T-cell (primary cell): ENCODE measurements at places on chromosomes 11 and 22.

DNA sequence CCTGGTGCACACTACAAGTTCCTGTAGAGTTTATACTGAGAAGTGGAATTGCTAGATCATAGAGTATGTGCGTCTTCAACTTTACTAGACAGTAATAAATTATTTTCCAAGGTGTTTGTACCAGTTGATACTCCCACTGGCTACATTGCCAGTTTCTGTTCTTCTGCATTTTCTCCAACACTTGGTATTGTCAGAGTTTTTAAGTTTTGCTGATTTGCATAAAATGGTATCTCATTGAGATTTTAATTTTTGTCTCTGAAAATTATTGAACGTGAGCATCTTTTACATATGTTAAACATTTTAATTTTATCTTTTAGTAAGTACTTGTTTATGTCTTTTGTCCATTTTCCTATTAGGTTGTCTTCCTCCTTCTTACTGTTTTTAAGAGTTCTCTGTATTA is 7.3 kb downstream of the TBCEL start:
- DNase-seq, result no peak

DNA sequence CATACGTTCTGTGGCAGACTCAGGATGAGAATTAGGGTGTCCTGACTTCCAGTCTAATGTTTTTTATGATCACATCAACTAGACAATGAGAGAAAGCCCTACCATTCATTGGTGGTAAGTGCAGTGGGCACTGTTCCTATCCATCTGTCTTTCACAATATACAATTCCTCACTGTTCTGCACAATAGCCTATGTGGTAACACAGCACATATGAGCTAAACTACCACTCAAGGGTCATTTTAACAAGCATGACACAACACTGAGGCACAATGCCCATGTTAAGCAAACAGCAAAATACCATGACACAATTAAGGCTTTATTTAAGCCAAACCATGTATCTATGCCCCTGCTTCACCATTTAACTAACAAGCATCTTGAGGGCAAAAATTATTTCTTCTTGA is 52.3 kb downstream of the SIK3 start:
- DNase-seq, result no peak

DNA sequence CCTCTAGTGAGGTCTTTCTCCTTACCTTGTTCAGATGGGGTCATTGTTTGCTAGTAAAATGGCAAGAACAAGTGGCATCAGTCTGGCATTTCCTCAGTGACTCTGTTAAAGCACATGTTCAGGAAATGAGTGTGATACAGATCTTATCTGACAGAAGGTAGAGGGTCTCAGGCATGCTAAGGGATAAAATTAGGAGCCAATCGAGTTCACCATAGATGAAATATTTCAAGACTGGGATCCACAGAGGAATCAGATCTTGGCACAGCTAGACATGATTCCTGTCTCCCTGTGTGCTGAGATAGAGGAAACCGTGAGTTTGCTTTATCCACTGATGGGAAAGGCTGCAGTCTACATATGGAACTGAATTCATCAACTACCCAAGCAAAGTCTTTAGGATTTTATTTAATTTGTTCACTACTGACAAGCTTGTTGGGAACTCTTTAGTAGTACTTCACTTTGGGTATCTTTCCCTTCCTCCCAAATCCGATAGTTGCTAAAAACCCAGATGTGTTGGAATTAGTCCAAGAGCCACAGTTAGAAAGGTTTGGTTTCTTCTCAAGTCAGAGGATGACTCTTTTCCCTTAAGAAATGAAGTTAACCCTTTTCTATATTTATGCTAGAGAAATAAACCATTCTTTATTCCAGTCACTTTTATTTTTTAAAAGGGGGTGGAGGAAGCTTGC is 18.4 kb downstream of the FAM118B start:
- DNase-seq, result no peak

DNA sequence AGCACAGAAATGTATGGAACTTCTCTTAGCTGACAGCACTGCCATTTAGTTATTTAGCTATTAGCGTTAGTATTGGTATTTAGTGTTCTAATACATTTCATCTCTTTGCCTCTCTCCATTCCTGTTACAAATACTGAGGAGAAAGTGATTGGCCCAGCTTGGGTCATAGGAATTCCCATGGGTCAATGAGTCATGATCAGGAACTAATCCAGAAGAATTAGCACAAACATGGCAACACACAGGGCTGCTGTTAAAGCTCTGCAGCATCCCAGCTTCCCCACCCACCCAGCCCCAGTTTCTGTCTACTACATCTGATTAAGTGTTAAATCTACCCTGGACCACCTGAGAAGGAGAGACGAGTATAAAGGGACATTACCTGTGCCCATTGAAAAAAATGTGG is 36.1 kb downstream of the PDGFD start:
- DNase-seq, result no peak

GRCh38 chr11:78261367-78261766 is 72.6 kb downstream of the USP35 start:
- DNase-seq, result no peak

- no peak for DNase-seq
Observed at GRCh38 chr11:135037828-135038227, 625.8 kb upstream of the B3GAT1 start.

DNA sequence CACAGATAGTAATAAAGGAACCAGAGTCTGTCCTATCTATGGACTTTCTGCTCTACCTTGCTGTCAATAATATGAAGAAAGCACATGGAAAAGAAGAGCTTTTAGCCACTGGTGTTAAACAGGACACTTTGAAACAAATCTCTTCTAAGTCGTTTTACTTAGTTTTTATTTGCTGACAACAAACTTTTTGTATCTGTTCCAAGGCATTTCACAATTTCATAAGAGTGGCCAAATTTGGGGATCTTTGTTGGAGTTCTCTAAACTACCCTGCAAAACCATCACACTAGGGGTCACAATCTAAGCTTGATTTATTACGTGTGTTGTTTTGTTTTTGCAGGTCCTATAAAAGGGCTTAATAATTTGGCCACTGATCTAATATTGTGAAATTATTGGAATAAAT is 54.4 kb downstream of the BBOX1 start:
- DNase-seq, result no peak

DNA sequence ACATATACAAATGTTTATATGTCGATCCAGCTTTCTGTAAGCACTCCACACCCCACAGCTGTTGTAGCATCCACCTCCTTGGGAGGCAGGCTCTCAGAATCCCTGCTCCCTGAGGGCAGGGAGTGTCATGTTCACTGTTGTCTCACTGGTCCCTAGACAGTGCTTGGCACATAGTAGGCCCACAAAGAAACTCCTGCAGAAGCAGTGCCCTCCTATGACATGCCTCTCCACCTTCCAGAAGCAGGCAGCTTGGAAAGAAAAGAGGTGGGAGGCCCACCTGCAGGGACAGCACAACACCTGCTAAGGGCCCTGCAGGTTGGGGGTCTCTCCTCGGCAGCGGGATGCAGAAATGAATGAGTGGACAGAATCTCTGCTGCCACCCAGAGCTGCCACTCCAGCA is 11.1 kb upstream of the CDC42EP2 start:
- DNase-seq, result no peak

- no peak for DNase-seq
Observed at GRCh38 chr11:1771273-1771672, 7.5 kb upstream of the CTSD start.

- DNase-seq, result no peak
Observed at GRCh38 chr22:31295831-31296657, 3.8 kb upstream of the PIK3IP1 start.

- DNase-seq, result no peak
Observed at GRCh38 chr22:31339148-31339832, 6.9 kb downstream of the PATZ1 start.

DNA sequence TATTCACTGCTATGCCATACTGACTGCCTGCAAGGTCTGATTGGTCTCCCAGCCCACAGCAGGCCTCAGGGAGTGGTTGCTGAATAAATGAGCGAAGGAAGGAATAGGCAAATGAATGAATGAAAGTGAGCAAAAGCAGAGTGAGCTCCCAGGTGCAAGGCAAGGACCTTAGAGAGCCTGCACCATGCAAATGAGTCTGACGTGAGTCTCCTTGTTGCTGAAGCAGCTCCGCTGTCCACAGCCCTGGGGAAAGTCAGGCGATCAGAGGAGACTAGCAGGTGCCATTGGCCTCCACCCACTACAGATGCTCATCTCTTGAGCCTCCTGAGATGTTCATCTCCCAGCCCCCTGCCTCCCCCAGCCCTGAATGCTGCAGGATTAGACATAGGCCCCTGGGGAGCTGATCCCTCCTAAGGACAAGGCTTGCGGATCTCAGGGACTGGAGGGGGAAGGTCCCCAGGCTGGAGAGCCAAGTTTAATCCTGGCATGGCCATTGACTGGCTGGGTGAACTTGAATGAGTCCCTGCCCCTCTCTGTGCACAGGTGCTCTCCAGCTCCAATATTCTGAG is 22.1 kb downstream of the GDPD5 start:
- DNase-seq, result no peak

DNA sequence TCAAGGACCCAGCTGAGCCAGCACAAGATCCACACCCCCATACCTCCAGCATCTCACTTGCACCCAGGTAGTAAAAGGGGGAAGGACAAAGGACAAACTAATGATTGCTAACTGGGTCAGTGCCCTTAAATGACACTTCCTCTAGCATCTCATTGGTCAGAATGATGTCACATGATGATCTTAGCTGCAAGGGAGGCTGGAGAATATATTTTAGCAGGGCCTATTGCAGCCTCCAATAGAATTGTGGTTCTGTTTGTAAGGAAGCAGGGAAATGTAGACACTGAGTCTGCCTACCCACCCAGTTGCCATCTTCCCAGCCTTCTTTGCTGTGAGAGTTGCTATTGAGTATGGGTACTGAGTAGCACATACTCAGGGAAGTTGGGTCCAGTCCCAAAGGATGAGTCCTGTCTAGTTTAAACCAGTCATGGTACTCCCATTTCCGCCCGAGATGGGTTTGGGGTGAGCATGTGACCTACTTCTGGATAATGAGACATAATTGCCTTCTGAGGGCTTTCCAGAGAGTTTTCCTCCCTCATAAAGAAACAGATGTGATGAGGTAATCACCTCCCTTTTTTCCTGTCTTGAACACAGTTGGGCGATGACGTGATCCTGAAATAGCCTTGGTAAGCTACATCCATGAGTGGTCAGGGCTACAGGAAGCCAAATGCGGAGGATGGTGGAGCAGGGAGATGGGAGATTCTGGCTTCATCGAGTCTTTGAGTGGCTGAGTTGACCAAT is 5.5 kb upstream of the DNAL4 start:
- no peak for DNase-seq

DNA sequence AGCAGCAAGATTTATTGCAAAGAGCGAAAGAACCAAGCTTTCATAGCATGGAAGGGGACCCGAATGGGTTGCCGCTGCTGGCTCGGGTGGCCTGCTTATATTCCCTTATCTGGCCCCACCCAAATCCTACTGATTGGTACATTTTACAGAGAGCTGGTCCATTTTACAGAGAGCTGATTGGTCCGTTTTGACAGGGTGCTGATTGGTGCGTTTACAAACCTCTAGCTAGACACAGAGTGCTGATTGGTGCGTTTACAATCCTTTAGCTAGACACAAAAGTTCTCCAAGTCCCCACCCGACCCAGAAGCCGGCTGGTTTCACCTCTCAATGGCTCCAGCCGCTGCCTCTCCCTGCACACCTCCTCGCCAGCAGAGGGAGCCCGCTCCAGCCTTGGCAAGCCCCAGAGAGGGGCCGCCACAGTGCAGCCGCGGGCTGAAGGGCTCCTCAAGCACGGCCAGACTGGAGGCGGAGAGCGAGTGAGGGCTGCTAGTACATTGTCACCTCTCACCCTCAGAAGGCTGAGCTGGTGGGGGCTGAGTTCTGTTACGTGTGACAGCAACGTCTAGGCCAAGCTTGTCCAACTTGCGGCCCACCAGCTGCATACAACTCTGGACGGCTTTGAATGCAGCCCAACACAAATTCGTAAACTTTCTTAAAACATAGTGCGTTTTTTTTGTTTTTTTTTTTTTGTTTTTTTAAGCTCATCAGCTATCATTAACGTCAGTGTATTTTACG is 8.7 kb downstream of the PTH start:
- DNase-seq, result peak; percentile 63

- DNase-seq, result no peak
Observed at GRCh38 chr11:10930224-10930971, 72.5 kb upstream of the ZBED5 start.

DNA sequence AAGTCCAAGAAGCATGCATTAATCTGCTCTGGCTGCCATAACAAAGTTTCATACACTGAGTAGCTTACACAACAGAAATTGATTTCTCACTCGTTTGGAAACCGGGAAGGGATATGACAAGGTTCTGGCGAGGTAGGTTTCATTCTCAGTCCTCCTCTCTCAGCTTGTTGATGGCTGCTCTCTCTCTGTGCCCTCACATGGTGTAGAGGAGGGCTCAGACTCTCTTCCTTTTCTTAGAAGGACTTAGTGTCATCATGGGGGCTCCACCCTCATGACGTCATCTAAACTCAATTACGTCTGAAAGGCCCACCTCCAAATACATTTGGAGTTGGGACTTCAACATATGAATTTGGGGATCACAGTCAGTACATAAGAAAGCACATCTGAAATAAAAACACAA is 18.6 kb downstream of the GLYATL1 start:
- no peak for DNase-seq

GRCh38 chr11:36330411-36330810 is 34.3 kb downstream of the PRR5L start:
- no peak for DNase-seq

GRCh38 chr11:75100314-75100713 is 3.6 kb upstream of the OR2AT4 start:
- no peak for DNase-seq

DNA sequence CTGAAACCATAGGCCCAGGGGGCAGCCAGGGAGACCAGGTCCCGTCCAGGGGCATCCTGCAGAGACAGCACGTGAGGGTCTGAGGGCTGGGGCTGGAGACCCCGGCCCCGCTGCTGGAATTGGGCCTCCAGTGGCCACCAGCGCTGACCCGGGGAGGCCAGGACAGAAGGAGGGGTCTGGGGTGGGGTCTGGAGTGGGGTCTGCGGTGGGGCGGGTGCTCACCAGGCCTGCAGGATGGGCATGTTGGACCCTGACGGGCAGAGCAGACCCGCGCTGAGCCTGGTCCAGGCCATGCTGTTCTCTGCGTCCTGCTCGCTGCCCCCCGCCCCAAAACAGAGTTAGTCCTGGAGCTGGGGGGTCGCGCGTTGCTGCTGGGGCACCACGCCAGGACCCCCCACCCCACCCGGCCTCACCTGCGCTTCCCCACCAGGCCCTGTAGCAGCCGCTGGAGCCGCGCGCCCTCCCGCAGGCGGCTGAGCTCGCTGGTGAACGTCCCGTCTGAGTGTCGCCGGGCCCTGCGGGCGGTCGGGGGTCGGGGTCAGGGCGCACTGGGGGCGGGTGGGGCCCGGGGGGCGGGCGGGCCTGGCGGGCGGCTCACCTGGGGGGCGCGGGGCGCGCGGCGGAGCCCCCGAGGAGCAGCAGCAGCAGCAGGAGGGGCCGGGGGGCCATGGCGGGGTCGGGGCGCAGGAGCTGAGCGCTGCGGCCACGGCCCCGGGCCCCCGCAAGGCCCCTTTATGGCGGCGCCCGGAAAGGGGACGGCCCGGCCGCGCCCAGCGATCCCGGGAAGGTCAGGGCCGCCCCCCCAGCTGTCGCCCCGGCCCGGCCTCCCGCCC is at the start of gene SCT:
Gene SCT (minus strand): TSS at position 707 of the 833 bp plus-strand sequence. CDS start 38 bp downstream, at position 669.
- no peak for DNase-seq

DNA sequence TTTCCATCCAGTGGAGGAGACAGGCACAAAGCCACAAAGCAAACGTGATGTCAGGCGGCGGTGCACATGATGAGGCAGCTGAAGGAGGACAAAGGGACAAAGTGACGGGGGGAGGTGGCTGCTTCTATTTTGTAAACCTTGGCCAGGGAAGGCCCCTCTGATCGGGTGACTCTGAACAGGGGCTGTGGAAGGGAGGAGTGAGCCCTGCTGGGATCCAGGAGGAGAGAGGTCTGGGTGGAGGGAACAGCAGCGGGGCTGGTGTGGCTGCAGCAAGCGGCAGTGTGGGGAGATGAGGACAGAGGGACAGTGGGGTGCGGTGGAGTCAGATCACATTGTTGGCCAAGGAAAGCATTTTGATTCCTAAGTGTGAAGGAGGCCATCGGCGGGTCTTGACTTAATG is 36.7 kb downstream of the SHISAL1 start:
- DNase-seq, result no peak
